Common myeloid progenitor, CD34-positive (primary cell): ENCODE measurements at places on chromosomes 4 and X.

DNA sequence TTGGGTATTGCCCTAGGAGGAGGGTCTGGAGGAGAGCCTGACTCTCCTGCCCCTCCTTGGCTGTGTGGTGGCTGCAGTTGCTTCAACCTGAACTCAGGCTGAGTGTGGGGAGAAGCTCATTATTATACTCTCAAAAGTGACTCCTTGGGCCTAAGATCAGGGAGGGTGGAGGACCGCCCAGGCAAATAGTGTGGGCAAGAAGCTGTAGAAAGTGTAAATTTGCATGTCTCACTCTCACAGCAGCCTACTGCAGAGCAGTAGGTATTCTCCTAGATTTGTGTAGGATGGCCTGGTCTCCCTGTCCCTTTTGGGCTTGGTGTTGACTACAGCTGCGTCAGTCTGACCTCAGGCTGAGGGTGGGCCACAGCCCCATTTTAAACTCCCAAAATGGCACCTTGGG is 156.1 kb downstream of the ZNF330 start:
- DNase-seq: no peak

- peak; percentile 58 for DNase-seq
Observed at GRCh38 chrX:38654302-38654701, 93.0 kb downstream of the TSPAN7 start.

- no peak for DNase-seq
Observed at GRCh38 chrX:47560179-47560933, 649 bp upstream of the ARAF start.

- DNase-seq: no peak
Observed at GRCh38 chrX:25202827-25203226, 187.1 kb upstream of the ARX start.

GRCh38 chrX:15744181-15744867 is 6.3 kb downstream of the CA5B start:
- no peak for DNase-seq
